ENCODE measurements at places on chromosomes 4 and X. TPM values are rescaled to one million over a fixed set of nuclear protein-coding genes. Genes with fewer than 3 reads are reported as not detected.
A peak's percentile ranks its signal among the peaks of the same experiment; 100 is the strongest.

The FREM3 gene
- 0.06 TPM for total RNA-seq

The PTCHD1 gene
- 5.3 TPM for total RNA-seq

The CXCL13 gene
- 3.1 TPM for total RNA-seq

DNA sequence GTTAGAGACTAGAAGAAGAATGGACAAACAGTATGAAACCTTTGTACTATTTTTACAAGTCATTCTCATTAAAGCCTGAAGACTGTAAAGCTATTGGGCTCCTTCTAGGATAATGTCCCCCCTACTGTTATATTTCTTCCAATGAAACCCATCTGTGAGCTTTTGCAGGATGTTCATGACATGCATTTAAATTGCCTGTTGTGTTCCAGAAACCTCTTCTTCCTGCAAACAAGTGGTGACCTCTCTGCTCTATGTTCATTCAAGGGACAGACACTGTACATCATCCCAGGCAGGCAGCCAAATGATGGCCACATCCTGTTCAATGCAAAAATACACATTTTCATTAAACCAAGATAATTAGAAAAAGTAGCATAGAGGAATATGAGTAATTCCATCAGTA, 128.0 kb downstream of the C4orf33 start:
- no peak overlapping the region for H3K27ac ChIP-seq
- DNase-seq = no peak
- H3K36me3 ChIP-seq = no peaks in the 10 kb centered on the region
- no peaks in the 10 kb centered on the region for H3K27me3 ChIP-seq
- no peaks in the 10 kb centered on the region for H3K4me1 ChIP-seq
- no peak overlapping the region for H3K4me3 ChIP-seq

DNA sequence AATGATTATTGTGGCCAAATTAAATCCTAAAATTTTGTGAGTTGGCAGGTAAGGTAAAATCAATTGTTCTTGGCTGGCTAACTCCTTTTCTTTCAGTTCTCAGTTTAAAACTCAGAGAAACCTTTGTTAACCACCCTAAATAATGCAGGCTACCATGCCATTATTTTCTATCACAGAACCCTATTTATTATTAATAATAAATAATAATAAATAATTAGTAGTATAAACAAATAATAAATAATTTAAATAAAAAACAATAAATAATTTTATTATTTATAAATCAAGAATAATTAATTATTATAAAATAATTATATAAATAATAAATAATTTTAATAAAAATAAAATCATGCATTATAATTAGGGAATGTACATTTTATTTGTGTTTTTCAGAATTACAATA, 390.3 kb downstream of the ARHGAP24 start:
- no peak for DNase-seq
- no peak overlapping the region for H3K27ac ChIP-seq
- peaks cover 4% of the 10 kb centered on the region for H3K4me1 ChIP-seq
- H3K4me3 ChIP-seq = no peak overlapping the region

GRCh38 chr4:38202242-38202641, 242.0 kb downstream of the PTTG2 start:
- DNase-seq = peak; percentile 31
- no peak overlapping the region for H3K4me3 ChIP-seq
- no peaks in the 10 kb centered on the region for H3K4me1 ChIP-seq
- H3K27ac ChIP-seq = no peak overlapping the region
- no peaks in the 10 kb centered on the region for H3K36me3 ChIP-seq
- no peaks in the 10 kb centered on the region for H3K27me3 ChIP-seq

DNA sequence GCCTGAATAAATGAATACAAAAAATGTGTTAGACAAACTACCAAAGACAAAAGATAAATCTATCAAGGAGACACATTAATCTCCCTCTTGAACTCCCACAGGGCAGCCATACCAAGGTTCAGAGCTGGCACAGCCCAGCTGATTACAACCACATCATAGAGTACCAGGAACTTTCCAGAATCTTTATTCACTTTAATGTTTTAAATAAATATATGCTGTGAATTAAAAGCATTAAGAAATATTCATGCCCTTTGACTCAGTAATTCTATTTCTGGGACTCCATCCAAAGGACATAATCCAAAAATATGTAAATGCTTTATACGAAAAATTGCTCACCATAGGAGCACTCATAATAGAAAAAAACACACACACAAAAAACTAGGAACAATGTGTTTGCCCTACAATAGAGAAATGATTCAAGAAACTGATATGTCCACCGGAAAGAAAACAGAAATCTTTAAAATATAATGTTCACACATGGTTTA, 126.0 kb downstream of the LDB2 start:
- H3K4me1 ChIP-seq = no peaks in the 10 kb centered on the region
- H3K27ac ChIP-seq = no peak overlapping the region
- no peak overlapping the region for H3K4me3 ChIP-seq
- H3K36me3 ChIP-seq = no peaks in the 10 kb centered on the region
- no peaks in the 10 kb centered on the region for H3K27me3 ChIP-seq

GRCh38 chr4:184163813-184164212, 53.9 kb downstream of the ENPP6 start:
- H3K27ac ChIP-seq = no peak overlapping the region
- no peaks in the 10 kb centered on the region for H3K27me3 ChIP-seq
- no peak overlapping the region for H3K4me3 ChIP-seq
- no peaks in the 10 kb centered on the region for H3K36me3 ChIP-seq
- no peaks in the 10 kb centered on the region for H3K4me1 ChIP-seq

- DNase-seq = no peak
- H3K27me3 ChIP-seq = no peaks in the 10 kb centered on the region
- H3K4me1 ChIP-seq = no peaks in the 10 kb centered on the region
- H3K27ac ChIP-seq = no peak overlapping the region
- no peak overlapping the region for H3K4me3 ChIP-seq
Measured at GRCh38 chr4:29553846-29554245, 1166.3 kb upstream of the PCDH7 start.

DNA sequence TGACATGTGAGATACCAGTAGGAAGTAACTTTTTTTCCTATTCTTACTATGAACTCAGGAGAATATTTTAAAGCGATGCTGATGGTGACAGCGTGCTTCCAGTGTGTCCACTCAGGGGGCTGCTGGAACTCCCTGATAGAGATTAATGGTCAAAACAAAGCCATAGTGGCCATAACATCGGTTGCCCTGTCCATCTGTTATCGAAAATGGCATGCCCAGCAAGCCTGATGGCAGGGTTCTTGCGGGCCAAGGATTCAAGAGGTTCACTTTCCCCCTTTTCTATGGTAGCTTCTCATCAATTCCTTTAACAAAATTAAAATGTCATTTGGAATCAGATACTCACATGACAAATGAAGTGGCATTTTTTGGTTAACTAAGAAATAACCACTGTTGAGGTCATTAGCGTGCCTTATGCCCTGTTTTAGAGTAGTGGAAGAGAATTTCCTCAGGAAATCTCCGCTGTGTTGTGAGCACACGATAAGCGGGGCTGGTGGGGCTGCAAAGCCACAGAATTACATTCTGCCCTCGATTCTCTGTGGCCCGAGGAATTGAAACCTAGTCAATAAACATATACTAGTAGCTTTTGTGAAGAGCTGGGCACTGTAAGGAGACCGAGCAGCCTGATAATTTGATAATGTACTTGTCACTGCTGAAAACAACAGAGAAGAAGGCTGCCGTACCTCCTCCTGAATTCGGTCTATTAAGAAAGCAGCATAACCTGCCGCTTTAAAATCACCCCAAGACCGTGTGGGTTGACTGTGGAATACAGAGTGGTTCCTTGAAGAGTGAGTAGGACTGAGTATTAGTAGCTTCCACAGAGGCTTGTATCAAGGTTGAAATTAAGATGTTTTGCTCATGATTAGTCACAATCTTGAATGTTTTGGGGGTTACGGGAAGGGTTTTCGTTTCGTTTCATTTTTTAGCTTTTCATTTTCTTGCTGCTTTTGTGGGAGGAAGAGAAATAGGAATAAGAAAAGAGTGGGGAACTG, 46.7 kb downstream of the PTCHD1 start:
- H3K27ac ChIP-seq = no peak overlapping the region
- no peaks in the 10 kb centered on the region for H3K27me3 ChIP-seq
- H3K4me1 ChIP-seq = no peaks in the 10 kb centered on the region
- H3K36me3 ChIP-seq = no peaks in the 10 kb centered on the region
- DNase-seq = no peak

DNA sequence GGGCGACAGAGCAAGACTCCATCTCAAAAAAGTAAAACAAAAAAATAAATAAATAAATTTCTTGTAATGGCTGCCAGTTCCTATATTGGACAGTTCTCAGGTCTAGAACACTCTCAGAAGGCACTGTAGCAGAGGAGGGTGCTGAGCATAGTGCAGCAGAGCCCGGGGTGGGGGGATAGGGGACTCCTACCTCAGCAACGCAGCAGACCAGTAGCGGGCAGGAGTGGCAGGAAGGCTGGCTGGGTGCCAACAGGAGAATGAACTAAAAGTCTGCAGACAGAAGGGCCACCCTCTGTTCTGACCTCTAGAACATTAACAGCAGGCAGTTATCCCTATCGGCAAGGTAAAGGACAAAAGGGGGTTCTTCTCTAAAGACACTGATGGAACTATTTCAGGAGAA, 20.2 kb downstream of the PDK3 start:
- no peak overlapping the region for H3K4me3 ChIP-seq
- no peak for DNase-seq
- H3K36me3 ChIP-seq = no peaks in the 10 kb centered on the region
- no peak overlapping the region for H3K27ac ChIP-seq
- no peaks in the 10 kb centered on the region for H3K27me3 ChIP-seq
- no peaks in the 10 kb centered on the region for H3K4me1 ChIP-seq

DNA sequence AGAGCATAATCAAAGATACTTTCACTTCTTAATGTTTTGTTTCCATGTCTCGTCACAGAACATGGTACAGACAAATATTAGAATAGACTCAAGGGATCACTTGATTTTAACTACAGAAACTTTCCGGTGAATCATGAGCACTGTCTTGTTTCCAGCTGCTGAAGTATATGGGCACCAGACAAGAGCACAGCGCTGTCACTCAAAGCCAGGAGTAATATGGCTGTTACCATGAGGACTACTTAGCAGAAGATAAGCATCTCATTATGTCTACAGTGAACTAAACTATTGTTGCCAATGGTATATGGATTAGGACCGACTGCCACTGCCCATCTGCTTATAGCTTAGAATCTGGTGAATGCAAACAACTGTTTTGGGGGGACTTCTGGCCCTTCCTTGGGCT, 34.3 kb downstream of the MECP2 start:
- H3K27me3 ChIP-seq = no peaks in the 10 kb centered on the region
- H3K4me1 ChIP-seq = no peaks in the 10 kb centered on the region
- no peak overlapping the region for H3K27ac ChIP-seq
- no peaks in the 10 kb centered on the region for H3K36me3 ChIP-seq

Measured in prostate gland (tissue), 2 donors.